Fibroblast of lung (primary cell): ENCODE measurements at places on chromosomes 4 and X. TPM values are rescaled to one million over a fixed set of nuclear protein-coding genes. Genes with fewer than 3 reads are reported as not detected.
A peak's percentile ranks its signal among the peaks of the same experiment; 100 is the strongest.

- DNase-seq: no peak
These were observed 234.5 kb downstream of the HNRNPD start for GRCh38 chr4:82139287-82139686.

The CFAP99 gene
- polyA plus RNA-seq: not detected in 2 replicates

The GPM6B gene
- polyA plus RNA-seq: 5.2 TPM in 2 replicates

GRCh38 chrX:15567886-15568616 is 32.7 kb downstream of the ACE2 start:
- DNase-seq: peak; percentile 9

The CXXC4 gene
- polyA plus RNA-seq: 0.02 TPM in 2 replicates

The PRKG2 gene
- 2.8 and 8.6 TPM in 2 replicates for polyA plus RNA-seq

- no peak for DNase-seq
These were observed 49.5 kb downstream of the ACOX3 start for GRCh38 chr4:8391071-8391470.

The BLOC1S4 gene
- polyA plus RNA-seq: 12.3 and 13.5 TPM in 2 replicates

DNA sequence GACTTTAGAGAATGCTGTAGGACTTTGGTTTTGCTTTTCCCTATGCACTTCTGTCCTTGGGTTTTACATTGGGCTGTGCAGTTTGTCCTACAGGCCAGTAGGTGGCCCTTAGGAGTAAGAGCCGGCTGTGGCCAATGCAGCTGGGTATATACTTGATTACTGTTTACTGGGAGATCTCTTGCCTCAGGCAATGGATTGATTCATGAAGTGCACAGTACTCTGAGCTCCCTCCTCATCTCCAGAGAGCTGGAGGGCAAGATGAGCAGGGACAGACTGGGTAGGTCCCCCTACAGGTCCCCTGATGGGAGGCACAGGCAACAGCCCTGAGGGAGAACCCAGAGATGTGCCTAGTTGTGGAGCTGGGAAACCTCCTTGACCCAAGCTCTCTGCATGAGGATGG is 103.8 kb upstream of the QRFPR start:
- peak; percentile 73 for DNase-seq

DNA sequence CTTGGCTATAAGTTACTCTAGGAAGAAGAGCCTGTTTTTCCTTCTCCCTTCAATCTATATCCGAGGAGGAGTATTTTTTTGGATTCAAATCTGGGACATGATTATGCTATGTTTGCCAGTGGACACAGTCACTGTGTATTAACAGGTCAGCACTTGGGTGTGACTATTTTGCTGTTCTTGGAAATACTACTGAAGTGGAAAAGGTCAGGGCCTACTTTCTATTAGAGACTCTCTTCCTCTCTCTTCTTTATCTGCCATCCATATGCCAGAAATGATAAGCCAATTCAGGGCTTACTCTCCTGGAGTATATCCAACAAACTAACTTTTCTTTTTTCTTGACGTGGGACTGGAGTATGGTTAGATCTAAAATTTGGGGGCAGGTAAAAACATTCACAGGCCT is 40.5 kb downstream of the MID1IP1 start:
- no peak for DNase-seq

GRCh38 chr4:122584519-122584918 is 36.3 kb downstream of the IL21 start:
- DNase-seq: peak; percentile 78

DNA sequence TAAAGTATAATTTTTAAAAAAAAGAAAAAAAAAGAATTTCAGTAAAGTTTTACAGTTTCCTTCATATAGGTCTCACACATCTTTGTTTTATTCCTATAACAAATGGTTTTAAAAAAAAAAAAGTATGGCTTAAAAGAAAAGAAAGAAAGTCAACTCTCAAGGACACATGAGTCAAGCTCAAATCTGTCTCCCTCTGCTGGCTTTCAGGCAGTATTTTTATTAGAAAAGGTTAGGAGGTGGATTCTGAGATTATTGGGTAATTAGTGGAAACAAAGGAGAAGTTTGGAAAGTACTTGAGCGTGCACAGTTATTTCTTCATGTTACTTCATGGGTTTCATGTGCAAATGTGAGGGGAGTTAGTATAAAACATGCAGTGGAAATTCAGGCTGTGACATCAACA is 36.6 kb upstream of the BTC start:
- no peak for DNase-seq

DNA sequence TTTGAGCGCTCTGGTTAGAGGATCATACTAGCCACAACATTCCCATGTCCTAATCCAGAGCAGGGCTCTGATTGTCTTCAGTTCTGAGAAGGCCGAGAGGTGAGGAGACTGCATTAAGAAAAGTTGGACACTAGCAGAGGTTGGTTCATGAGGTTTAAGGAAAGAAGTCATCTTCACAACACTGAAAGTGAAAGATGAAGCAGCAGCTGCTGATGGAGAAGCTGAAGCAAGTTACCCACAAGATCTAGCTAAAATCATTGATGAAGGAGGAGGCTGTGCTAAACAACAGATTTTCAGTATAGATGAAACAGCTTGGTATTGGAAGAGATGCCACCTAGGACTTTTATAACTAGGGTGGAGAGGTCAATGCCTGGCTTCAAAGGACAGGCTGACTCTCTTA is 36.8 kb downstream of the RAP1GDS1 start:
- no peak for DNase-seq

- DNase-seq: peak; percentile 98
These were observed 8.6 kb downstream of the FAM200B start for GRCh38 chr4:15690020-15690809.

DNA sequence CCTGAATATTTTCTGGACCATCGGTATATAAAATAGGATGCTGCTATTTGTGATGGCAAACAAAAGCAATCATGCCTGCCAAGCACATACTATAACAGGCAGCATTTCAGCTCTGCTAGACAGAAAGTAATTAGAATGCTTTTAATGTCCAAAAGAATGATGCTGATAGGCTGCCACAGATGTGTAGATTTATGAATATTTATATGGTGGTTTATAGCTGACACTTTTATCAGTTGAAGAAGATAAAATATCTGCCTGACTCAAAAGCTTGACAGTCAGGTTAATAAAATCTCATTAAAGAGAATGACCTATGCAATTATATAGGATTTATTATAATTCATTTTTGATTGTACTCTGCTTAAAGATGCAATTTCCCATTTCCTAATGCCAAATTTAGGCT is 4.0 kb downstream of the BEND4 start:
- DNase-seq: no peak

DNA sequence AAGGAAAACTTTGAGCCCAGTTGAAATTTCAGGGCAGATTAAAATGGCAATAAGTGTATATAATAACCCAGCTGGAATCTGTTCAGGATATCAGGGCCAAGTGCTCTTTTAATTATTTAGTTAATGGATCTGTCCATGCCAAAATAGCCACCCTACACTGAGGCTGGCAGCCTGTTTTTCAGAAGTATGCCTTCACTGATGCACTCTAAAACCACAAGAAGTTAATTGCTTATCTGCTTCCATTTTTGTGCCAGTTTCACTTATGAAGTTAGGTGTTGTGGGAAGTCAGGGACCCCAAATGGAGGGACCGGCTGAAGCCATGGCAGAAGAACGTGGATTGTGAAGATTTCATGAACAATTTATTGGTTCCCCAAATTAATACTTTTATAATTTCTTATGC is 960.3 kb downstream of the C4orf33 start:
- no peak for DNase-seq

DNA sequence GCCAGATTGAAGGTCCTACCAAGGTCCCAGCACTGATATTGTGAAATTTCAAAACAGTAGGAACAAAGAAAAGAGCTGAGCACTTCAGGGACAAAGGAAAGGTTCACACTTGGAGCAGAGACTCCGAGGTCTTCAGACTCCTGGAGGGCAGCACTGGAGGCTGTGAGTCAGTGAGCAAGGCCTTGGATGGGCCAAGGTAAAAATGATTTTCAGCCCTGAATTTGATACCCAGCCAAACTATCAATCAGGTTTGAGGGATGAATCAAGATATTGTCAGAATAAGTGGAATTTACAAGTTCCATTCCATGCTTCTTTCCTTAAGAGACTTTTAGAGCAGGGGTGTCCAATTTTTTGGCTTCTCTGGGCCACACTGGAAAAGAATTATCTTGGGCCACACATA is 111.7 kb downstream of the ADRA2C start:
- DNase-seq: no peak

GRCh38 chr4:109728385-109728784 is 1.5 kb downstream of the PLA2G12A start:
- DNase-seq: no peak

- peak; percentile 88 for DNase-seq
These were observed 139.6 kb downstream of the SOWAHB start for GRCh38 chr4:76758290-76758882.

The PHKA1 gene
- 2.0 and 4.8 TPM in 2 replicates for polyA plus RNA-seq

DNA sequence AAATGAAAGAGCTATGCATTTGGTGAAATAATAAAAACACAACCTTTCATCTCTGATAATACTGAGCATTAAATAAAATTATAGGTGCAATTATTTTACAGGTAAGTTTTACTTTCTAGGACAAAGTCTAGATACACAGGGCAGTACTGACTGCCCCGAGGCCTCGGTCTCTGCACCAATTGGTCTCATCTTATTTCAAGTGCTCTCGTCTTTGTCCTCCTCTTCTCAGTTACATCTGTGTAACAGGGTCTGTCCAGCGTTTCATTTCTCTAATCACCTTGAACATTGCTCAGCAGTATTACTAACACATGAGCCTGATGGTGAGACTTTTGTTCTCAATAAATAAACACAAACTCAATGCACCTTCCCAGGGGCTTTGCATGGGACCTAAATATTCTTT is 44.5 kb downstream of the SORBS2 start:
- no peak for DNase-seq
